Skin of body (tissue), 3 donors: ENCODE measurements at places on chromosomes 2 and 18.

- peak; percentile 49 for DNase-seq
These were observed 104.9 kb downstream of the RBMS1 start for GRCh38 chr2:160388464-160389263.

GRCh38 chr18:55214969-55215368 is 255.7 kb upstream of the CCDC68 start:
- no peak for DNase-seq

GRCh38 chr2:241015439-241015838 is 17.0 kb downstream of the SNED1 start:
- DNase-seq = no peak

GRCh38 chr2:125634662-125635061 is 1021.3 kb upstream of the GYPC start:
- DNase-seq = no peak

GRCh38 chr2:85455552-85456090 is 37.1 kb downstream of the SH2D6 start:
- no peak for DNase-seq

- DNase-seq = no peak
These were observed 205.1 kb downstream of the DNAH7 start for GRCh38 chr2:195863564-195863963.

- DNase-seq = no peak
These were observed 913.7 kb upstream of the ACVR2A start for GRCh38 chr2:146931109-146931508.

- no peak for DNase-seq
These were observed 185.5 kb downstream of the PTGR3 start for GRCh38 chr18:75023473-75023872.

GRCh38 chr2:78263571-78263970 is 741.4 kb upstream of the LRRTM4 start:
- peak; percentile 1 for DNase-seq

GRCh38 chr2:175890636-175891242 is 111.3 kb downstream of the LNPK start:
- DNase-seq = no peak

DNA sequence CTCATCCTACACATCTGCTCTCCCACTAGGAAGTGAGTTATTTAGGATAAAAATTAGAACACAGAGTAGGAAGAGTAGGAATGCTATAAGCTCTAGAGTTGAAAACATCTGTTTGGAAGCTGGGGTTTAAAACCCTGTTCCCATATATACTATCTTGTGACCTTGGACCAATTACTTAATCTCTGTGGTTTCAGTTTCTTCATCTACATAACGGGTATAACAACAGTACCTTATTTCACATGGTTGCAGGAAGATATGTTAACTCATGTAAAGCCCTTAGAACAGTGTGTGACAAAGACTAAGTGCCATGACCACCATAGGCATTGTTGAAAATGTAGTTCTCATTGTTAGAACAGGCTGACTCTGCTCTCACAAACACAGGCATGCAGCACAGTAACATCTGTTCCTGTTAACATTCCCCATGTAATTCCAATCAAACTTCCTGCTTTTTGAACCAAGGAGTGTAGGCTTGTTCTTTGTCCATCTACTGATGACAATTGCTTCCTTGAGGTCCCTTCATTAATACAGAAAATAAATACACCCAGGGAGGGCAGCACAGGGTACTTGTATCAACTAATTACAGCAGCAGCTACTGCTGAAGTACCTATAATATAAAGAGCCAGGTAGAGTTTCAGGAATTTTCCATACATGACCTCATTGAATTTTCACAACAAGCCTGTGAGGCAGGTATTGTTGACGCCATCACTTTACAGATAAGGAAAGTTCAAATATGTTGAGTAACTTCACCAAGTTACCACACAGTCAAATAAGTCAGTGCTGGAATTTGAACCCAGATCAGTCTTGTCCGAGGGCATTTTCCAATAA is 204.2 kb downstream of the L3MBTL4 start:
- no peak for DNase-seq

DNA sequence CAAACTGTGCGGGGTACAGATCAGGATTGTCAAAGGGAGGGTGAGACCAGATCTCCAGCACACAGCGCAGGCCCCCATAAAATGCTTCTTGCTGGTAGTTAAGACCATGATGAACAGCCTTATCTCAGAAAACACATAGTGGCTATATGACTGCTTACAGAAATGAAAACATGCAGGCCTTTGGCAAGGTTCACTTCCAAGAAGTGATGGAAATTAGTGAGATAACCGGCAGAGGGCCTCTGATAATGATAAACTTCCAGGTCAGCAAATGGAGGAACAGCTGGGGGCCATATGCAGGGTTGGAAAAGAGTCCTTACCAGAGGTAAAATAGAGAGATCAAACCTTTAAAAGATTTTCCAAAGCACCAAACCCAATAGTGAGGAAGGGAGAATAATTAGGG is 46.6 kb downstream of the CFAP221 start:
- DNase-seq = no peak

DNA sequence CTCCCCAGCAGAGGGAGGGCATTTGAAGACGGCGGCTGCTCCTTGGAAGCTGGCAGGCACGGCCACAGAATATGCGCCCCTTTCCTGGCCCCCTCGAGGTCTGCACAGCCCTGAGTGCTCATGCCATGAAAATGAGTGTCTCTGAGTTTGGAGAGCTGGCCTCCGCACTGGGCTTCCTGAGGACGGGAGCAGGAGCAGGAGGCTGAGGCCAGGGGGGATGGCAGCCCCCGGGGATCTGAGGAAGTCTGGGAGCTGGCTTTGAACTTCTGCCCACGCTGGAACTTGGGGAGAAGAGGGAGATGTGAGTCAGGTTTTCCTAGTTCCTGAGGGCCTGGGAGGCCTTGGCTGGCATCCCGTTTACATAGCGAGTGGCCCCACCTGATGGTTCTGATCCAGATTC is 47.0 kb downstream of the RRM2 start:
- DNase-seq = no peak

DNA sequence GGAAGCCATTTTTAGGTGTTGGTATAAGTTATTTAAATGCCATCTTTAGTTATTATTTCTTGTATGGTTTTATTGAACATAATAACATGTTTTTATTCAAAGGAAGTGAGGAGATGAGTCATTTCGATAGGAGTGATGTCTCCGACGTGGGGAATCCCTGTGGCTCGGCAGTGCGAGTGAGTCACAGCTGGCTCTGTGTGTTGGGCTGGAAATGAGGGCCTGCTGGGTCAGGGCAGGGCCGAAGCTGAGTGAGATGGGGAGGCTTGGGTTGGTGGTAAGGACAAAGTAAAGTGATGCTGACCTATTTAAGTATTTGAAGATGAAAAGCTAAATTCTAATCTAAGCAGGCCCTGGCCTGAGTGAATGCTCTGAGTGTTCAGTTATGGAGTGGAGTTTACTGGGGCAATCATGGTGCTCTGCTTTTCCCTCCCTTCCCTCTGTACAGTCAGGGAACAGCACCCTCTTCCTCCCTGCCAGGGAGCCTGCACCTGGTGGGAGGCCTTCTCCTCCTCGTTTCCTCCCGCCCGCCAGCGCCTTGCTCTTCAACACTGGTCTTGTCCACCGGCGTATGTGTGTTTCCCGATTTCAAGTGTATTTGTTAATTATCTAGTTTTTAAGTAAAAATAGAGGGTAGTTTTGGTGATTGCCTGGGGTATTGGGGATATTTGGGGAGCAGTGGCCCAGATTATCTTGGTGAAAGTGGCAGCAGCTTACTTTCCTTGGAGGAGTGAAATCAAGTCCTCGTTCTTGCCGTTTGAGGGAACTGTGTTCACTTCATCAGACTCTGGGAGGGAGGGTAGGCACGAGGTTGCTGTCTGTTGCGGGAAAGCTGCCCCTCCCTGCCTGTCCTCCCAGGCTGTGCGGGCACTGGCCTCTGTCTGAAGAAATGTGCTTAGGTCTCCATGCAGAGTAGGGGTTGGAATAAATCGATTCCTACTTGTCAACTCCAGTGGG is 157.0 kb downstream of the LDLRAD4 start:
- DNase-seq = peak; percentile 7

DNA sequence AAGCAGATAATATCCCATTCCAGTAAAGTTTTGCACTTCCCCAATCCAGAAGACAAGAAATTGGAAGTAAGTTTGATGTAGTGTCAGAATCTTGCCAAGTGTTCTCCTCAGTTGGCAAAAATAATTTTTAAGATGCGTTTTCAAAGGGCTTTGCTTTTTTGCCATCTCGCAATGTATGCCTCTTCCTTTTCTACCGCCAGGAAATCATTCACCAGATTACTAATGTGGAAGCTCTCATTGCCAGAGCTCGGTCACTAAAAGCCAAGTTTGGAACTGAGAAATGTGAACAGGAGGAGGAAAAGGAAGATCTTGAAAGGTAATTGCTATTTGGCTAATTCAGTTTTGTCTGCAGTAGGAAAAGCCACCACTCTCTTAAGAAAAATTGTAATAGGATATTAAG is 110.7 kb downstream of the RAB3GAP1 start:
- DNase-seq = no peak

DNA sequence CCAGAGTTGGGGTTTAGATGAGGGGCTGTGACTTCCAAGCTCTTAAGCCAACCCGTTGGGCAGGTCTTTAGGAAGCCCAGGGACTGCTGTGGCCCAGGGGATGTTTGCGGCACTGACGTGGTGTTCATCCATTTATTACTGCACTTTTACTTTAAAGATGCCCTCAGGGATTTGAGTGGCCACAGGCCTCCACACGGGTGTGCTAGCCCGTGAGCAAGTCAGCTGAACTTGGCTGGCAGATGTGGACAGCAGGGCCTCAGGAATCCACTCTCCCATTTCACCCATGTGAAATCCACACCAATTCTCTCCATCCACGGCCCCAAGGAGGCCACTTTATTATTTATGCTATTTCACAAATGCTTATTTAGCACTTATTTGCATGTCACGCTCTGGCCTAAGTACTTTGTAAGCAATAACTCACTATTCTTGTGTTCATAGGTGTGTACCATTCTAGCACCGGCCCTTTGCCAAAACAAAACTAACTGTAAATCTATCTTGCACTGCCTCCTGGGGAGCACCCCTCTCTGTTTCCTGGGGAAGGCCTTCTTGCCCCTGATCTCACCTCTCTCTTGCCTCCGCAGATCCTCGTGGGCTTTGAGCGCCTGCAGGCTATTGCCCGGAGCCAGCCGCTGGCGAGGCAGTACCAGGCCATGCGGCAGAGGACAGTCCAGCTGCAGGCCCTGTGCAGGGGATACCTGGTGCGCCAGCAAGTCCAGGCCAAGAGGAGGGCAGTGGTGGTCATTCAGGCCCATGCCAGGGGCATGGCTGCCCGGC is 39.1 kb upstream of the GPR17 start:
- DNase-seq = no peak

GRCh38 chr2:201285499-201285898 is 25.2 kb downstream of the CASP8 start:
- no peak for DNase-seq

GRCh38 chr2:36737131-36737750 is 40.7 kb downstream of the VIT start:
- no peak for DNase-seq

- DNase-seq = no peak
These were observed 35.5 kb upstream of the ALMS1 start for GRCh38 chr2:73350035-73350691.

DNA sequence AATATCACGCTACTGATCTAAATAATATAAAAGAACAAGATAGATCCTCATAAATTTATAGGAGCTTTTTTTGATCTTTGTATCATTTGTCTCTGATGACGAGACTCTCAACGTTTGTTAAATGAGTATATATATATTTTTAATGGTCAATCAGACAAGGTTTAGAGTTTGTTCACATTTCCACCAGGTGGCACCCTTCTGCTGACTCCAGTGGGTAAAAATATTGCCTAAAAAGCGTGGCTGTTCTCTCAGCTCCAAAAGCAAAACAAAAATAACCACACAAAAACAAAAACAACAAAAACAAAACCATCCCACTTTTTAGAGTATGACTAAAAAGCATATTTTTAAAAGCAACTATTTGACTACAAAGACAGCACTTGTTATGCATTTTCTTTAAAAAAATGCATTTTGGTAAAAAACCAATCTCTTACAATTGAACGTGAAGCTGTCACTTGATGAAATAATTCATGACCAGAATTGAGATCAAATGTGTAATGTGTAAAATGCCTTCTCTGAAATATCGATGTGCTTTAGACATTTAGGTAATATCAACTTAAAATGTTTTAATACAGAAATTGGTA is 723.2 kb downstream of the DPP10 start:
- no peak for DNase-seq

- no peak for DNase-seq
These were observed 629.6 kb upstream of the VRK2 start for GRCh38 chr2:57417007-57417406.

- peak; percentile 77 for DNase-seq
These were observed 117.3 kb downstream of the FEZ2 start for GRCh38 chr2:36480636-36481035.

DNA sequence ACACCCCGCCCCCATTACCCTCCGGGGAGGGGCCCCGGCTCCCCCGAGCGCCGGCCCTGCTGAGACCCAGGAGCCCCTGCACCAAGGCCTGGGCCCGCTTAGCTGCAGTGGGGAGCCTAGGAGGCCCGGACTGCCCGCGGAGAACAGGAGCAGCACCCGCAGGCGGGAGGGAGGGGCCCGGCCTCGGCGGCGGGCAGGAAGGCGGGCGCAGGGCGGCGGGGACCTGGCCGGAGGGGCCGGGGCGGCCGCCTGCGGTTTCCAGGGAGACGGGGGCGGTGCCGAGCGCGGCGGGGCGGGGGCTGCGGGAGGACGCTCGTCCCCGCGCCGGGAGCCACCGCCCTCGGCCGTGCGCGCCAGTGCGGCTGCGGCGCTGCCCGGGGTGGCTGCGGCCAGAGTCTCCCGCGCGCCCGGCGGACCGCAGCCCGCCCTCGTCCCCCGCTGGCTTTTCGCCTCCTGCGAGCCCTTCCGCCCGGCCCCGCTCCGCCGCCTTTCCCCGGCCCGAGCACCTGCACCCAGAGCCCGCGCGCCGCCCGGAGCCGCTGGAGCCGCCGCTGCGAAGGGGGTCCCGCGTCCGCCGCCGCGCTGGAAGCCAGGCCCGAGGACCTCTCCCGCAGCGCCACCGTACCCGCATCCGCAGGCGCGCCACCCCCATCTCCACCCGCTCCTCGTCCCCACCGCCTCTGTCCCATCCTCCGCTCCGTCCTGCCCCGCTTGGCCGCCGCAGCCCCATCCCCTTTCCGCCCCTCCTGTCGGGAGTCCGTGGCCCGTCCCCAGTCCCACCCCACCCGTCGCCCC is 17.2 kb downstream of the GPC1 start:
- no peak for DNase-seq

GRCh38 chr2:62408241-62408677 is 97.7 kb downstream of the TMEM17 start:
- DNase-seq = no peak

- DNase-seq = no peak
These were observed 75.6 kb upstream of the CHMP1B start for GRCh38 chr18:11775436-11776174.
